ENCODE measurements at places on chromosomes 5 and 9. TPM values are rescaled to one million over a fixed set of nuclear protein-coding genes. Genes with fewer than 3 reads are reported as not detected.

GRCh38 chr5:169567079-169567478 is 16.5 kb upstream of the SPDL1 start:
- H3K27me3 ChIP-seq: peaks cover 32% of the 10 kb centered on the region
- DNase-seq: peak; percentile 15
- H3K36me3 ChIP-seq: no peaks in the 10 kb centered on the region
- H3K4me3 ChIP-seq: no peak overlapping the region
- H3K4me1 ChIP-seq: no peaks in the 10 kb centered on the region

Gene PTPN3
- total RNA-seq: 1.3 TPM

- no peak for DNase-seq
- no peaks in the 10 kb centered on the region for H3K27me3 ChIP-seq
- no peak overlapping the region for H3K4me3 ChIP-seq
- H3K4me1 ChIP-seq: peaks cover 5% of the 10 kb centered on the region
Measured at GRCh38 chr5:140202610-140203009, 27.6 kb downstream of the CYSTM1 start.

GRCh38 chr9:107931071-107931715 is 441.6 kb upstream of the KLF4 start:
- no peaks in the 10 kb centered on the region for H3K36me3 ChIP-seq
- no peaks in the 10 kb centered on the region for H3K27me3 ChIP-seq
- no peak overlapping the region for H3K27ac ChIP-seq
- DNase-seq: no peak
- no peaks in the 10 kb centered on the region for H3K4me1 ChIP-seq
